ENCODE measurements at places on chromosomes 16 and 17. TPM values are rescaled to one million over a fixed set of nuclear protein-coding genes. Genes with fewer than 3 reads are reported as not detected.

IKZF3 gene
- total RNA-seq = 1.1 TPM

TBX6 gene
- total RNA-seq = 0.51 TPM

TNP2 gene
- total RNA-seq = not detected

CCL16 gene
- not detected for total RNA-seq

GNG13 gene
- total RNA-seq = not detected

PRAC2 gene
- not detected for total RNA-seq

TMC6 gene
- total RNA-seq = 351 TPM

LPO gene
- 0.11 TPM for total RNA-seq

VAT1L gene
- total RNA-seq = 0.20 TPM

CCDC40 gene
- not detected for total RNA-seq

C1QL1 gene
- not detected for total RNA-seq

TBC1D28 gene
- not detected for total RNA-seq

RAP1GAP2 gene
- 0.60 TPM for total RNA-seq

KCNJ12 gene
- 0.02 TPM for total RNA-seq

DNA sequence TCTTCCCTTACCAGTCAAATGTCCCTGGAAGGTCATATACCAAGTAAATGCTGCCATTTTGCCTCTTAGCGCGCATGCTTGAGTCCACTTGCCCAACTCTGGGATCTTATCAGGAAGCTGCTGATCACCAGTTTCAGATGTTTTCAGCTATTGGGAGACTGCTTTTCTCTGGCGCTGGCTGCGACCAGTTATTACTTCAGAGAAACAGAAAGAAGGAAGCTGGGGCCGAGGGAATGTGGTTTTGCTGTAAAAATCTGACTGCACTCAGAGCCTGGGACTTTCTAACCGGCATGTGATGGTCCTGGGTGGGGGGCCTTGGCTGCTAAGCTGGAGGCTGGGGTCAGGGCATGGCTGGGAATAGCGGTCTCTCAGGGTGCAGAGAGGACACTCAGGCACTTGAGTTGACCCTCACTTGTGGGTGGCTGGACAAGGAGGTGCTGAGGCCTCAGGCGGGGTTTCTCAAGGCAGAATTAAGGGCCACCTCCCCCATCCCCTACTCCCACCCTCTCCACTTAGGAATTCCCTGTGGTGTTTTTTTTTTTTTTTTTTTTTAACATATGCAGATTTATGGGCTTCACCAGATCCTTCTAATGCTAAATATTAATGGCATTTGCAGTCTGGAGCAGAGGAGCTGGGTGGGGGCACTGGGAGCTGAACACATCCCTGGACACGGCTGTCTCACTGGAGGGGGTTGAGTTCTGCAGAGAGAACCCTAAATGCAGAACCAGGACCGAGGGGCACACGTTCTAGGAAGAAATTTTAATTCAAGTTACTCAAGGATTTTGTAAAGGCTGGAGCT is 145.8 kb downstream of the CYLD start:
- DNase-seq = no peak

DNA sequence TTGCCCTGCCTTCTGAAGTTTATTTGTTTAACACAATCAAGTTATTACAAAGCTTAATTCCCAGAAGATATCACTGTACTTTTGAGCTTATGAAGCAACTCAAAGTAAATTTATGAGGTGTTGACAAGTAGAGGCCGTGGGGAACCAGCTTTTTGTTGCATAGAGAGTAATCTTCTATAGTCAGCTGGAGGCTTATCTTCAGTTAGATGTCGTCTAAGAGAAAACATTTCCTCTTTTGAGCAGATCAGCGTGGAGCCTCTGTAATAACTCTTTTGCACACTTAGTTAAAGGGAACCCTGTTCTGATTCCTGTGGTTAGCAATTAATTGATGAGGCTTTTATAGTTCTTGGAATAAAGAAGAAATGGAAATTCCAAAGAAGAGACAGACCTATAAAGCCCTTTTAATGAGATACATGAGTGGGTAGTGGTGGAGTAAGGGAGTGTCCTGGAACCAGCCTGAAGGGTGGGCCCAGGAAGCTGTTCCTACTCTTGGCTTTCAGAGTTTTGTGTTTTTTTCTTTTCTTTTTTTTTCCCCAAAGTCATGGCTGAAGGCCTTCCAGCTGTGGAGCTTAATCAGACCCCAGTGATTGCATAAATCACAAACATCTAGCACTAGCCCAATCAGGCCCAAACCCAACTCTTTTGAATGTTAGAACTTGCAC is 28.9 kb upstream of the MAP3K14 start:
- DNase-seq = peak; percentile 48

GRCh38 chr17:69757688-69758430 is 317.2 kb upstream of the KCNJ16 start:
- no peak for DNase-seq

GRCh38 chr17:56902348-56902747 is 11.5 kb downstream of the TRIM25 start:
- no peak for DNase-seq

- no peak for DNase-seq
These were observed 23.4 kb downstream of the RBFOX3 start for GRCh38 chr17:79587421-79587820.

GRCh38 chr17:10126616-10127501 is 71.5 kb downstream of the GAS7 start:
- no peak for DNase-seq

GRCh38 chr16:60648290-60648689 is 1387.9 kb downstream of the CDH8 start:
- no peak for DNase-seq

GRCh38 chr17:30969989-30970830 is 629 bp upstream of the RNF135 start:
- DNase-seq = no peak

GRCh38 chr16:75266738-75267630 is 15.6 kb upstream of the BCAR1 start:
- DNase-seq = no peak

DNA sequence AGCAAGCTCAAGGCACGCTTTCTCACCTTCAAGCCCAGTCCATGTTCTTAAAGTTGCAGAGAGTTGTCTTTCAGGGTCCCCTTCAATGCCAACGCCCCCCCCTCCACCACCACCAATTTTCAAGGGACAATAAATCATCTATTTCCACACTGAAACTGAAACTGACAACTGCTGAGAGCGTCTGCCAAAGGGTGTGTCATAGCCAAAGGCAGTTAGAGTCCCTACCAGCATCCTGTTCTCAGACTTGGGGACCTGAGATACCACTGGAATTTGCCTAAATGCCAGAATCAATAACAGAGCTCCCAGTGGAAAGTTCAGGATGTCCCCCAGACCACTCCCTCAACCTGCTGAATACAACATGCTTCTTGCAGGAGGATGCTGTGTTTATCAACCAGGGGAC is 133.2 kb upstream of the SOX9 start:
- no peak for DNase-seq

- no peak for DNase-seq
These were observed 3.5 kb downstream of the DEF8 start for GRCh38 chr16:89952049-89952448.

- DNase-seq = no peak
These were observed 51.9 kb downstream of the PLCG2 start for GRCh38 chr16:81830845-81831540.

- DNase-seq = peak; percentile 64
These were observed 45.4 kb downstream of the BAHCC1 start for GRCh38 chr17:81440511-81441244.

- no peak for DNase-seq
These were observed 469.3 kb downstream of the XYLT1 start for GRCh38 chr16:17001471-17001870.

GRCh38 chr17:20967776-20968175 is 75.0 kb downstream of the USP22 start:
- DNase-seq = no peak

DNA sequence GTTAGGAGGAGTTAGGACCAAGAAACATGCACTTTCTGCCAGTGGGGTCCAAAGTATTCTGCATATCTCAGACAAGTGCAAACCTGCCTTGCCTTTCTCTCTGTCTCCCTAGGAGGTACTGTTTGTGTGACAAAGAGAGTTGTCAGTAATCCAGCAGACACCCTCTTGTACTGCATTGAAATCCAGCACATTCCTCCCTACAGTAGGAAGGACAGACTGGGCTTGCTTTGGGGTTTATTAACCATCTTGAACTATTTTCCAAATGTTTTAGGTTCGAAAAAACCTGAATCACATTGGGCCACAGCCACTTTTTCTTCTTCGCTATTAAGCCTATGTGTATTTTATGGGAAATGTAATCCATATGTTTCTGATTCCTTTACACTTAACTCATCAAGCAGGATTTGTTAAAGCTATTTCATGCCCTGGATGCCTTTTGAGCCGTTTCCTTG is 204.2 kb upstream of the KCNJ16 start:
- no peak for DNase-seq

DNA sequence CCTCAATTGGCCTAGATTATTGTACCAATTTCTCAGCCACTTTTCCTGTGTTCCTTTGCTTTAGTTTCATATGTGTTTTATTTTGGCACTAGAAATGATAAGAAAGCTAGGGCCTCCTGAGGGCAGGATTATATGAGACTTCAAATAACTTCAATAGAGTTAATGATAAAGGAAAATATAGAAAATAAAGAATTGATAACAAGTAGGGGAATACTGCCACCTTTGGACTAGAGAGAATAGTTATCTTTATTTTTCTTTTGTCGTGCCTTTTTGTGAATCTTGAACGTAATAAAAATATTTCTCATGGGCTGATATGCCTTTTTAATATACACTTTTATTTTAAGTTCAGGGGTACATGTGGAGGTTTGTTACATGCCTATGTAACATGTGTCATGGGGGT is 29.3 kb upstream of the RBL2 start:
- no peak for DNase-seq

DNA sequence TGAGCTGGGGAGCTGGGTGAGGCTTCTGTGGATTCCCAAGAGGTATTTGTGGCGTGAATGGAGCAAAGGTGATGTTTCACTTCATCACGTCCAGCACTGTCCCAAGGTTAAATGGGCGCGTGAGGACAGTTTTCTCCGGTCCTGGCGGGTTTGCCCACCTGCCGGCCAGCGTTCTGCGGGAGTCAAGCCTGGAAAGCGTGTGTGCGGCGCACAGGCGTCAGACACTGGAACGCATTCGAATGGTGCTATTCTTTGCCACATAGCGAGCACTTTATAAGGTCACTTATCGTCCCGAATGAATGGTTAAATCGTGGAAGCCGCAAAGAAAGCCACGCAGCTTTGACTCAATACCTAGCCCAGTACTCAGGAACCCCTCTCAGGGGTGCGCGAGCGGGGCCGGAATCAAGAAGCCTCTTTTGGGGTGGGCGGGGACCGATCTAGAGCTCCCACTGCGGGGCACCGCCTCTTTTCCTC is 446 bp upstream of the PSMD11 start:
- no peak for DNase-seq

GRCh38 chr17:44970136-44970741 is 2.1 kb upstream of the C1QL1 start:
- DNase-seq = no peak

- DNase-seq = no peak
These were observed 344.2 kb downstream of the CPPED1 start for GRCh38 chr16:12459391-12460063.

DNA sequence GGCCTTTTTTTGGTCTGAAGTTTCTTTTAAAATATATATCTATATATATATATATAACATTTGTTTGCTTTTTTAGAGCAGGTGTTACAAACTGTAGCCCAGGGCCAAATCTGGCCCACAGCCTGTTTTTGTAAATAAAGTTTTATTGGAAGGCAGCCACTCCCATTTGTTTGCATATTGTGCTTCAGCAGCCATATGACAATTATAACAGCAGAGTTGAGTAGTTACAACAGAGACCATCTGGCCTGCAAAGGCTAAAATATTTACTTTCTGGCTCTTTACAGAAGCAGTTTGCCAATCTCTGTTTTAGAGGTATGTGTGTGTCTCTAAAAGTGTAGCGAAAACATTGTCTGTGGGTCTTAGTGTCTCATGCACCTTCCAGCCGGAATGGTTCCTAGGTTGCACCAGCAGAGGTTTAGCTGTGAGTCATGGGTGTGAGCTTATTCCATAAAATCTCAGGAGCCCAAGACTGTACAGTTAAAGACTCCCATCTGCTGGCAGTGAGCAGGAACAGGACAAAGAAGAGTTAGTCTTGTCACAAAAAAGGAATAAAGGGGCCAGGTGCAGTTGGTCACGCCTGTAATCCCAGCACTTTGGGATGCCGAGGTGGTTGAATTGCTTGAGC is 23.8 kb downstream of the LCMT1 start:
- no peak for DNase-seq

DNA sequence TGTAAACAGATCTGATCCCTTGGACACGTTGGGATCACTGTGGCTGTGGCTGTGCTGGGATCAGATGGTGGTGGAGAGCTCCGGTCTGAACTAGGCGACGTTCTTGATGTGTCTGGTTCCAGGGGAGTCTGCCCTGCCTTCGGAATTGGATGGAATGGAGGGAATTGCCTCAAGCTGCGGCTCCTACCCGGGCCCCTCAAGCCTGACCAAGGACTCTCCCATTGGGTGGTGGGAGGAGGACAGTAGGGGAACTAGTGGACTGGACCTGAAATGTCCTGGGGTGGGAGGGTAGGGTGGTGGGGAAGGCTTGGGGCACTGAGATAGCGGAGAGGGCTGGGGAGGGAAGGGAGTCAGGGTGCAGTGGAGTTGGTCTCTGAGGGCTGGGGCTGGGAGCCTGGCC is 3.2 kb upstream of the UBALD1 start:
- no peak for DNase-seq

- DNase-seq = peak; percentile 26
These were observed 132.2 kb downstream of the IRF8 start for GRCh38 chr16:86031141-86031678.

DNA sequence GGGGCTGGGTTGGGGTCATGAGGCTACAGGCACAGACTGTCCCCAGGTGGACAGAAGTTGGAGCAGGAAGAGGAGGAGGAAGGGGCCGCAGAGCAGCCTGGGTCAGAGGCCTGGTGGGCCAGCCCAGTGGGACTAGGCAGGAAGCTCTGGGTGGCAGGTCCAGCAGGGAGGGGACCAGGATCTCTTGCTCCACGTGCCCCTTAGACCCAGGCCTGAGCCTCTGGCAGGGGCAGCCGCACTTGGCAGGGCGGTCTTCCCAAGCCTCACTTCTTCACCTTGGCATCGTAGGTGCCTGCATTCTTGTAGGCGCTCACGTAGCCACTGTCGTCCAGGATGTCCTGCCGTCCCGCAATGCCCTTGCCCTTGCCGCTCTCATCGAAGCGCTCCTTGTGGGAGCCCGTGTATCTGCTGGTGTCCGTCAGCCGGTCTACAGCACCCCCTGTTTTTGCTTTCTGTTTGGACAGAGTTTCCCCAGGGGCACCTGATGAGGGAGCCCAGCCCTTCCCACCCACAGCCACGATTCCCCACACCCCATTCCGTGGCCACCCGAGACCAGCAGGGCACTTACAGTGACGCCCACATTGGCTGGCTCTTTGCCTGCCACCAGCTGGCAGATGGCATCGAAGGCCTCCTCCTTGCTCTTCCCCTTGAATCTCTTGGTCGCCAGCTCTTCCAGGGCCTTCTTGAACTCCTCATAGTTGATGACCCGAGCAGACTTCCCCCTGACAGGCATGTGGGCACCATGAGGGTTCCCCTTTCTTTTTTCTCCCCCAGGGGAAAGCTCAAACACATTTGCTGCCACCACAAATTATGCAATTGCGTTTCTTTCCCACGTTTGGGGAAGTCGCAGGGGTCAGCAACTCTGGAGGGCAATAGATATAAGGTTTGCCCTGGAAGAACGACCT is 3.1 kb downstream of the TPPP3 start:
- DNase-seq = no peak

- no peak for DNase-seq
These were observed 31.4 kb upstream of the ZNF750 start for GRCh38 chr17:82871056-82871775.

Data from K562 (cell line).